Omental fat pad (tissue), 4 donors: ENCODE measurements at places on chromosomes 16 and 17.
A peak's percentile ranks its signal among the peaks of the same experiment; 100 is the strongest.

DNA sequence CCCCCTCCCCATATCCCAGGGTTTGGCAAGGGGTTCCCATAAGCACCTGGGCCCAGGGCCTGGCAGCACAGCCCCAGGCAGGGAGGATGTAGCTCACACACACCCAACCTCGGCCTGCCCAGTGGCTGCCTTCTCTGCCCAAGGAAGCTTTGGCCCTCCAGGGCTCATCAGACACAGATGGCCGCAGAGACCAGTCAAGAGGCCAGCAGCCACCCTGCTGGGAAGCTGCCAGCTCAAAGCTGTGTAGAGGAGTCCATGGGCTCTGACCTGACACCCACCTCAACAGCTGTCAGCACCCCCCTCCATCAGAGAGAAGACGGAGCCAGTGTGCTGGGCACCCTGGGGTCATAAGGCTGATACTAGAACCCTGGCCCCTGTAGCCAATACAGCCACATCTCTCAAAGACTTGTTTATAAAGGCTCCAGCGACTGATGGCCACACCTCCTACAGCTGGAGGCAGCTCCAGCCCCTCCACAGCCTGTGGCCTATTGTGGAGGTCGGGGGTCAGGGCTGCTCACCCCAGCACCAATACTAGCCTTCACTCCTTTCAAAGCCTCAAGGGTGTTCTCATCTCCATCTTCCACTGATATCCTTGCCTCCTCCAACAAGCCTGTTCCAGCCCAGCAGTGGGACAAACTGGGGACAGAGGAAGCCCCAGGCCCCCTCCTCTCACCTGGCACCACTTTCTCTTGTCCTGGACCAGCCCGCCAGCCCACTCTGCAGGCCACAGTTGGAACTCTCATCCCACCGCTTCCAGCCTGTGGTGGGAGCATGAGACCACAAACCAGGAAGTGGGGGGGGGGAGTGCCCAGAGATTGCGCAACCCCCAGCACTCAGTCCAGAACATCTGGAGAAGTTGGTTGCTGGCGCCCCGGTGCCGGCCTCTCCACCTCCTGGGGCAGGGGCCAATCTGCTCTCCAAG lies 2.2 kb upstream of the MPG start:
- peak; percentile 39 for DNase-seq

GRCh38 chr17:35313875-35314409 lies 59.5 kb downstream of the SLFN11 start:
- no peak for DNase-seq

GRCh38 chr16:11076259-11077018 lies 132.1 kb downstream of the CLEC16A start:
- no peak for DNase-seq

- DNase-seq = no peak
Measured at GRCh38 chr17:72575542-72576233, 454.9 kb downstream of the SOX9 start.

- DNase-seq = no peak
Measured at GRCh38 chr16:54538276-54538675, 251.7 kb upstream of the IRX3 start.

- DNase-seq = no peak
Measured at GRCh38 chr17:58364270-58364942, 12.4 kb upstream of the SUPT4H1 start.

DNA sequence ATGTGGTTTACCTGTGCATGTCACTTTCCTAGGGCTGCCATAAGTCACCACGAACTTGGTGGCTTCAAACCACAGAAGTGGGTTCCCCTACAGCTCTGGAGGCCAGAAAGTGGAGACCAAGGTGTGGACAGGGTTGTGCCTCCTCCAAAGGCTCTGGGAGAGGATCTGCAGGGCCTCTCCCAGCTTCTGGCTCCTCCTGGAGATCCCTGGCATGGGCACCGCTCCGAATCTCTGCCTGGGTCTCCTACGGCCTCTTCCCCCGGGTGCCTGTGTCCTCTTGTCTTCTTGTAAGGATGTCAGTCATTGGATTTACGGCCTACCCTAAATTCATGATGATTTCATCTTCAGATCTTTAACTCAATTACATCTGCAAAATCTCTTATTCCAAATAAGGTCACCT lies 2.5 kb upstream of the SRRM2 start:
- DNase-seq = no peak

DNA sequence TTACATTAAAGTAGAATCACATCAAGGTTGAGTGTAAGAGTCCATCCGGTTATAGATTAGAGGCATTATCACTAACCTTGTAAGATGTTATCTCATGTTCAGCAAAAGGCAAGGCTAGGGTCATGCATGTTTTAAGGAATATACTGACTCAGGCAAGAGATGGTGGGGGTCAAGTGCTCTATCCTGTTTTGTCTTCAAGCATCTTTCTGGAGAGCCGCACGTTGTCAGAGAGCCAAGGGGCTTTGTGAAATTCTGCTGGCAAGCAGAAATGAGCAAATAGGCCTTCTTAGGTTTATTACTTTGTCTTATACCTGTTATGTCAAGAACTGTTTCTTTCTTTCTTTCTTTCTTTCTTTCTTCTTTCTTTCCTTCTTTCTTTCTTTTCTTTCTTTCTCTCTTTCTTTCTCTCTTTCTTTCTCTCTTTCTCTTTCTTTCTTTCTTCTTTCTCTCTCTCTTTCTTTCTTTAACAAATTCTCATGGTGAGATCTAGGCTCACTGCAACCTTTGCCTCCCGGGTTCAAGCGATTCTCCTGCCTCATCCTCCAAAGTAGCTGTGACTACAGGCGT lies 47.3 kb upstream of the IL34 start:
- no peak for DNase-seq

GRCh38 chr17:37160944-37161343 lies 212.2 kb downstream of the AATF start:
- DNase-seq = no peak

DNA sequence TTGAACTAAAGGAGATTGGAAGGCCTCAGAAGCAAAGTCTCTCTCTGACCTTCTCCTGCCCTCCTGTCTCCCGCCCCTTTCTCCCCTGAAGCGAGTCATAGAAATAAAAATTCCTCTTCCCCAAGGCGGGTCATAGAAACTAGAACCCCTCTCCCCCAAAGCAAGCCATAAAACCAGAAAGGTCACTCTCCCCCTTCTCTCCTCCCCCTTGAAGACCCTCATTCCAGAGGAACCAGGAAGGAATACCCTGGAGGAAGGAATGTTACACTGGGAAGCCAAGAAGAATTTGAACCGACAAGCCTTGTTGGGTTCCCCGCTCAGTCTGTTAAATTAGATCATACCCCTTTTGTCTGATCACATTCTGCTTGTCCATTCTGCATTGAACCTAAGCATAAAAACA lies 2.7 kb upstream of the GJC1 start:
- no peak for DNase-seq

DNA sequence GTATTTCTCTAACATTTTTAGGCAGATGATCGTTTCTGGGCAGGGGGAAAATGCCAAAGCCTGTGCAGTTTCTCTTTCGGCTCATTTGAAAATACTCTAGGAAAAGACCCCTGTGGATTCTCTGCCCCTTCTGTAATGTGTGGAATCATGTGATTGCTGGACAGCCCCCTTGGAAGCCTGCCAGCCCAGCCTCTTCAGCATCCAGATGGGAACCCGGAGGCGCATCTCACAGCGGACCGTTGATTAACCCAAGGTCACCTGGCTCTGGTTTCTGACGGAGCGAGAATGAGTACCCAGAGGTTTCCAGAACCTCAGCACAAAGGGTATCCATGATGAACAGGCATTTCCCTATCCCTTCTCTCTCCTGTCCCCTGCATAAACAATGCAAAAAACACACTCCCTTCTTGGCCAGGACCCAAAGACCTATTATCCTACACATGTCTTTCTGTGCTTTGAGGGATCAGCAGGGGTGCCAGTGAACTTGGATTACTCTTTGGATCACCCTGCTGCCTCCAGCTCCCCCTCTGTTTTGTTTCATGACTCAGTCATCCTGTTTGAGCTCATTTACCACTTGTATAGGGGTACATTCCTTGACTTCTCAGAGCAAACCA lies 957.1 kb upstream of the RBFOX1 start:
- DNase-seq = no peak

- DNase-seq = no peak
Measured at GRCh38 chr17:45908460-45908859, 14.1 kb downstream of the MAPT start.

GRCh38 chr16:17258848-17259713 lies 211.7 kb downstream of the XYLT1 start:
- DNase-seq = no peak

- no peak for DNase-seq
Measured at GRCh38 chr16:80081846-80082245, 458.9 kb upstream of the DYNLRB2 start.

DNA sequence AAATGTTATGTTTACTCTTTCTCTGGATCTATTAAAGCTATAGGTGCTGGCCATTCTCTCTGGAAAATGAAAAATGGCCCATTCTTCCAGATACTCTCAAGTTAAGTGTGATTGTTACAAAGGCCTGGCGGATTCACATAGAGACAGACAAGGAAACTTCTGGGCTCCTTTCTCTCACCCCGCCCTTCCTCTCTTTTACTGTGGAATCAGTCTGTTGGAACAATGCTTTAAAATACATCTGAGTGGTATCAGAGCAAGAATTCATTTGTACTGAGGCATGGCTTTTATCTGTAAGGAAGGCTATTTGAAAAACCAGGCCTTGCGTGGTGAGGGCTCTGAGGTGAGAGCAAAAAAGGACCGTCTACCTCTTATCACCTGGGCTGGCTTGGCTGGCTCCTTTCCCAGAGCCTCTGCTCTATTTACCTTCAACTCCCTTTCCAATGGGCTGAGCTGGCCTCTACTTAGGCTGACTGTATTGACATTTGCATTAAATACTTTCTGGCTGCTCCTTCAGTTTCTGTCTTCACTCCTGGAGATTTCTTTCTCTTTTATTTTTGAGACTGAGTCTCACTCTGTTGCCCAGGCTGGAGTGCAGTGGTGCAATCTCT lies 274.0 kb downstream of the PHKB start:
- DNase-seq = no peak

- no peak for DNase-seq
Measured at GRCh38 chr17:82836823-82837357, 2.9 kb downstream of the ZNF750 start.

GRCh38 chr16:85227084-85227945 lies 115.0 kb upstream of the CIBAR2 start:
- no peak for DNase-seq

- no peak for DNase-seq
Measured at GRCh38 chr17:80517641-80518040, 27.0 kb upstream of the RPTOR start.

DNA sequence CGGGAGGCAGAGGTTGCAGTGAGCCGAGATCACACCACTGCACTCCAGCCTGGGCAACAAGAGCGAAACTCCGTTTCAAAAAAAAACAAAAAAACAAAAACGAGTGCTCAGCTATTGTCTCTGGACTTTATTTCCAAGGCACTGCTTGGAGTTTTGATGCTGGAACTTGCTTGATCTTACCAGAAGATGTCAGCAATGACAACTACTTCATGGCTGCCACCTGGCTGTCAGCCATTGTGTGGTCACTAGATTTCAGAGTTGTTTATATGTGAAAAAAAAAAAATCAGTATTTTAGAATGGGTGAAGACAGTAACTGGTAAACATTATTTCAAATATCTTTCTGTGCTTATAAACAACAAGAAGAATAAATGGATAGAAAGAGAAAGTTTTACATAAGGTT lies 26.3 kb upstream of the OR4D1 start:
- no peak for DNase-seq

DNA sequence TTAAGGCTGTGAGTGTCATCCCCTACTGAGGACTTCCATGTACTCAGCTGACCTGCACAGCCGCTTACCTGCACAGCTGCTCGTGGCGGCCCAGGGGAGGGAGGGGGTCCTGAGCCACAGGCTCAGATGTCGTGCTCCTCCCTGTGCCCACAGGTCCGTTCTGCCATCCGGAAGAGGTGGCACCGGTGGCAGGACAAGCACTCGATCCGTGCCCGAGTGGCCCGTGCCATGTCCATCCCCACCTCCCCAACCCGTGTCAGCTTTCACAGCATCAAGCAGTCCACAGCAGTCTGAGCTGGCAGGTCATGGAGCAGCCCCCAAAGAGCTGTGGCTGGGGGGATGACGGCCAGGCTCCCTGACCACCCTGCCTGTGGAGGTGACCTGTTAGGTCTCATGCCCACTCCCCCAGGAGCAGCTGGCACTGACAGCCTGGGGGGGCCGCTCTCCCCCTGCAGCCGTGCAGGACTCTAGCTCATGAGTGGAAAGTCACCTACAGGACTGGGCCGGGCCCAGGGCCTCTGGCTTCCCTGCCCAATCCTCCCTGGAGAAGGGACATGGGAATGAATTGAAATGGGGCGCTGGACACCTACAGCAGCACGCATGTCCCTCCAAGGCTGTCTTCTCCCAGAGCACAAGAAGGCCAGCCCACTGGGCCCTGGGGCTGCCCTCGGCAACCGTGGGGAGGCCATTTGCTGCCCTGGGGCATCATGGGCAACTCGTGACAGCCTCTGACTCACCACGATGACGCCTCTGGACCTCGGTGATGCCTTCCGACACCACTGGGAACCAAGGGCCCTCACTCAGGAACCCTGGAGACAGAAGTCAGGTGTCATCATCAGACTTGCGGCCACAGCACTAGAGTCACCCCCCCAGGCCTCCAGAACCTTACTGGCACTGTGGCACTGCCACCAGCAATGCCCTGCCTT lies 9.9 kb upstream of the SPPL2C start:
- DNase-seq = no peak

- no peak for DNase-seq
Measured at GRCh38 chr17:10513299-10514067, 4.9 kb downstream of the MYH1 start.

- no peak for DNase-seq
Measured at GRCh38 chr17:77865112-77865611, 93.3 kb upstream of the TNRC6C start.

- DNase-seq = no peak
Measured at GRCh38 chr16:14339694-14340093, 268.6 kb downstream of the MRTFB start.

DNA sequence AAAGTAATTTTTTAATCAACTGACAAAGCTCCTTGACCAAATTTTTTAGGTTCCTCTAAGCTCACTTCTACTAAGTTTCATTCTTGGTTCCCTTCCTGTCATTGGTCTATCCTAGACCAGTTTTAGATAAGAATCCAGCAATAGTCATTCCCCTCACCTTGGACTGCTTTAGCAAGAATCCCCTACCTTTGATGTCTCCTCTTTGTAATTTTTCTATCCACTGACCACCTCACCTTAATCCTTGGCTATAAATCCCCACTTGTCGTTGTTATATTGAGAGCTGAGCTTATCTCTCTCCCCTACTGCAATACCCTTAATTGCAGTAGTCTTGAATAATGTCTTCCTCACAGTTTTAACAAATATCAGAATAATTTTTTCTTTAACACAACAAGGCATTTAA lies 107.2 kb downstream of the USP32 start:
- DNase-seq = no peak

GRCh38 chr16:58649707-58650106 lies 20.1 kb upstream of the CNOT1 start:
- no peak for DNase-seq

- DNase-seq = peak; percentile 64
Measured at GRCh38 chr16:85395207-85395912, 217.8 kb upstream of the GSE1 start.

GRCh38 chr16:55367301-55367811 lies 43.4 kb downstream of the IRX6 start:
- DNase-seq = no peak

GRCh38 chr16:84294117-84294516 lies 561 bp upstream of the WFDC1 start:
- no peak for DNase-seq
